ENCODE measurements at places on chromosomes 1 and 21.

DNA sequence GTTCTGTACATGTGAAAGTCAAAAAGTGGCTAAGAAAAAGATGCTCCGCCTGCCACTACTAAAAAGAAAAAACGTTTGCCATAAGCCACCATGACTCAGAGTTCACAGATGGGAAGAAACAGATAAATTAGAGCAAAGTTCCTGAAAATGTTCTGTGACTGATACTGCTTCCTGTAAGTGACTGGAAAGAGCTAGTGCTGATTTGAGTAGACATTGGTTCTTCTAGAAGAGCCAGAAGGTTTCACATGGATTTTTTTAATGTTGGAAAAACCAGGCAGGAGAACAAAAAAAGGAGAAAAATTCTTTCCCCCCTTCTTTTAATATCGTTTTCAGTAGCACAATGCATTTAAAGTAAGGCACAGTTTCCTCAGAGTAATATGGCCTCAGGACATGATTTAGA, 221.4 kb downstream of the HLX start:
- DNase-seq, result peak; percentile 39

GRCh38 chr1:154767315-154768240, 102.5 kb downstream of the KCNN3 start:
- no peak for DNase-seq

DNA sequence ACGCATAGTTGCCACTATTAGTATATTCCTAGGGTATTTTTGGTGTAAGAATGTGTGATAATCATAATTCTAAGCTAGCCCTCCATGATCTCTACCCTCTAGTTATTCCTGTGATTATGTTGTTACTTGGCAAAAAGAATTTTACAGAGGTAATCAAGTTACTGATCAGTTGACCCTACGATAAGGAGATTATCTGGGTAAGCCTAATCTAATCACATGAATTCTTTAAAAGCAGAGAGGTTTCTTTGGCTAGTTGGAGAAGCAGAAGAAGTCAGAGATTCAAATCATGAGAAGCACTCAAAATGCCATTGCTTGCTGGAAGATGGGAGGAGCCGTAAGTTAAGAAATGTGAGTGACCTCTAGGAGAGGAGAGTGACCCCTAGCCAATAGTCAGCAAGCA, 72.7 kb downstream of the RPE65 start:
- DNase-seq, result no peak

- DNase-seq, result peak; percentile 19
These were observed 36.7 kb downstream of the KCNQ4 start for GRCh38 chr1:40820251-40820797.

DNA sequence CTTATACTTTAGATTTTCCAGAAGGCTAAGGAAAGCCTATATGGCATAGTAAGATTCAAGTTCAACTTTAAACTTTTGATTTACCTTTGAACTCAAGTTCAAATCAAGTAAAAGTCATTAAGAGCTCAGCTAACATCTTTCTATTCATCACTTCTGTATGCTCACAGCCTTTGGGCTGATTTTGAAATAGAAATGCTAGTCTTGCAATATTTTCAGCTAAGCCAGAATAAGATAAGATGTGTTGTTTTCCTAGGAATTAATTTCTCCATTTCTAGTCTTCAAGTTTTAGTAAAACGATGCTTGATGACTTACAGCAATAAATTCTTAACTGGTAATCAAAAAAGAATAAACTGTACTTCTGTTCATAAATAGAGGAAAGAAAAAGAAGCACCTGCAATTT, 35.6 kb downstream of the ATP1B1 start:
- no peak for DNase-seq
